ENCODE measurements at places on chromosomes 4 and X.

DNA sequence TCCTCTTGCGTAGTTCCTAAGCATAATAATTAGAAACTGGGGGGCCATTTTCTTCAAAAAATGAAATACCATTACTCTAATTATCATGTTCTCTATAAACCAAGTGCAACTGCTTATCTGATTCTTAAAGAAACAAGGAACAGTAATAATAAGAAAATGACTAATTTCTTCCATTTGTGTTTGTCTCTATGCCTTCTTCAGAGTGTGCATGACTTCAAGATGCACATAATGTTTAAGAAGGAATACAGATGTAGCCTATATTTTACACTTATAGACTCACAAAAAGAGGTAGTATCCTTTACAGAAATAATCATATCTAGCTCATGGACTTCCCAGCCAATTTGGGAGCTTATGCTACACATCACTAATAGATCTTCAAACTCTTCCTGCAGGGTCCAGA, 131.7 kb downstream of the CHRNA9 start:
- no peak for DNase-seq

- no peak for DNase-seq
These were observed 837.3 kb downstream of the PCDH7 start for GRCh38 chr4:31557437-31557836.

- no peak for DNase-seq
These were observed 238.1 kb downstream of the SLITRK2 start for GRCh38 chrX:146055733-146056132.

- DNase-seq, result peak; percentile 1
These were observed 752.9 kb downstream of the RPA4 start for GRCh38 chrX:97636473-97637140.

DNA sequence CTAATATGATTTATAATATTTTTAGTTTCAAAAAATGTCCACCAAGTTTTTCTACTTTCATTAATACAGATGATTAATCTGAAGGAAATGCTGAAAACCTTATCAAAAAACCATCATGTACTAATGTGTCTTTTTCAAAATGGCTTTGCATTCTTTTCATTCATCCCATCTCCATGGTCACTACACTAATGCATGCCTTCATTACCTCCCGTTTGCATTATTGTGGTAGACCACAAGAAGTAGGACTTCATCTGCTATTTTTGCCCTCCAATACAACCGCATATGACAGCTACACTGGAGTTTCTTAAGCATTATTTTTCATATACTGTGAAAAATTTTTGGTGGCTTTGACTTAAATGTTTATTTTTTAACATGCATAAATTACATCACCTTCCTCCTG, 37.9 kb upstream of the FSTL5 start:
- DNase-seq, result no peak

DNA sequence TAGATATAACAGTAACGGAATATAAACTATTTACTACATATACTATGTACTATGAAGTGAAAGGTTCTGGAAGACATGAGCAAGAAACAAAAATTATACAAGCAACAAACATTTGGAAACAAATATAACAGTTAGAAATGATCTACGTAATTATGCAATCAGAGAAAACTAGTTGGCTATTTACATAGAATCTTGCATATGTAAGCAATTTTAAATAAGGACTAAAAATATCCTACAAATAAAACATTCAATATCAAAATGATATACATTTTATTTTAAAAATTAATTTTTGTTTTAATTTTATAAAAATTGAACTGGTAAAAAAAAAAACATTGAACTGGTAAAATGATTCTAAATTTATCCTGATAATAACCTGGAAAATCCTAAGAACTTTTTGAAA, 642.5 kb upstream of the PCDH10 start:
- no peak for DNase-seq

- DNase-seq, result no peak
These were observed 137.4 kb downstream of the FRYL start for GRCh38 chr4:48642421-48643374.

- peak; percentile 49 for DNase-seq
These were observed 1222.4 kb upstream of the PRKX start for GRCh38 chrX:4935846-4936245.

GRCh38 chrX:37380924-37381323, 31.8 kb downstream of the PRRG1 start:
- peak; percentile 2 for DNase-seq

DNA sequence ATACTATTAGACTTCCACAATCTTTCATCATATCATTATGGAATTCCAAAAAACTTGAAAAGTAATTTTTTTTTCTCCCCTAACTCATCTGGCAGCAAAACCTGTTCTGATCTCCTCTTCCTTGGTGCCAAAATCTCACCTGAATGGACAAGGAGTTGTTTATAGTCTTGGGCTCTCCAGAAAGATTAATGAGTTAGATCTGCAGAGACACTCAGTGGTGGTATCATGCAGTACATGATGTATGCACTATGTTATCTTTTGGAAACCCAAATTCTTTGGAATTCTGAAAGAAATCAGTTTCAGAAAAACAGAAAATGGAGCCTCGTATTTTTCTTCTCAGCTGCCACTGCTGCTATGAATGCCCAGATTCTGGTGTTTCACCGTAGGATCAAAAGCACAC, 11.7 kb downstream of the GPM6B start:
- no peak for DNase-seq

GRCh38 chr4:21013501-21013900, 313.2 kb downstream of the PACRGL start:
- no peak for DNase-seq

DNA sequence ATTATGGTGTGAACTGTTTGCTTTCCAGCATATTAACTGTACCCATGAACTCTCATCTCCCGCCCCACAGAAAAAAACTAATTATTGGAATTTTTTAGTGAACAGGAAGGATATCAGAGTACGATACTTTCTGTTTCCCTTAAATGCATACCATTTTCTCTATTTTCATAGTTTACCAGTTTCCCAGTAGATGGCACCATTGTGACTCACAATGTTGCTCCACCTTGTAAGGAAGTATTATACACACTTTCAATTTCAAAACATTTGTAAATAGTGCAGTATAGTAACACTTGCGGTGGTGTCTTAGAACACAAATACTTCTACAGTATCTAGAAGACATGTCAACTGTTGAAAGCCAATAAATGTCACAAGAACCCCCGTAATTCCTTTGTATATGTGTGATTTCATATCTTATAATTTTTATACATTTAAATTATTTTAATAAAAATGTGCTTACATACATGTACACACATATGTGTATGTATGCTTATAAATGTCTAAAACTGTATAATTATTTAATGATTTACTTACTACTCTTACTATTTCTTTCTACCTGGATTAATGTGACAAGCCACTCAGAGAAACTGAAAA, 167.3 kb downstream of the SLIT2 start:
- DNase-seq, result peak; percentile 89

GRCh38 chrX:115491766-115492165, 69.2 kb upstream of the PLS3 start:
- no peak for DNase-seq

GRCh38 chr4:185576962-185577950, 41.9 kb upstream of the PDLIM3 start:
- DNase-seq, result no peak

- peak; percentile 12 for DNase-seq
These were observed 14.7 kb upstream of the PDE6B start for GRCh38 chr4:610411-611261.

GRCh38 chr4:119693126-119693525, 64.5 kb upstream of the PDE5A start:
- no peak for DNase-seq
